ENCODE measurements at places on chromosomes 3 and 15. TPM values are rescaled to one million over a fixed set of nuclear protein-coding genes. Genes with fewer than 3 reads are reported as not detected.

CCDC33 gene
- 7.6 TPM for total RNA-seq

CCR1 gene
- total RNA-seq, result not detected

COLQ gene
- total RNA-seq, result 0.44 TPM

AADAC gene
- total RNA-seq, result 20.8 TPM

SERINC4 gene
- 0.12 TPM for total RNA-seq

THRB gene
- total RNA-seq, result 1.8 TPM

C3orf49 gene
- total RNA-seq, result not detected

PPP1R14D gene
- total RNA-seq, result 0.28 TPM

EPHA6 gene
- 0.11 TPM for total RNA-seq
